Posterior vena cava (tissue), 2 donors: ENCODE measurements at places on chromosomes 6 and 20. TPM values are rescaled to one million over a fixed set of nuclear protein-coding genes. Genes with fewer than 3 reads are reported as not detected.
A peak's percentile ranks its signal among the peaks of the same experiment; 100 is the strongest.

GRCh38 chr6:124961777-124962638 lies at the start of gene RNF217:
TSS of gene RNF217 (plus strand) at chr6:124962437. CDS start at chr6:124962545, 108 bp downstream.
- DNase-seq = peak; percentile 91

The BPIFB2 gene
- total RNA-seq = not detected

DNA sequence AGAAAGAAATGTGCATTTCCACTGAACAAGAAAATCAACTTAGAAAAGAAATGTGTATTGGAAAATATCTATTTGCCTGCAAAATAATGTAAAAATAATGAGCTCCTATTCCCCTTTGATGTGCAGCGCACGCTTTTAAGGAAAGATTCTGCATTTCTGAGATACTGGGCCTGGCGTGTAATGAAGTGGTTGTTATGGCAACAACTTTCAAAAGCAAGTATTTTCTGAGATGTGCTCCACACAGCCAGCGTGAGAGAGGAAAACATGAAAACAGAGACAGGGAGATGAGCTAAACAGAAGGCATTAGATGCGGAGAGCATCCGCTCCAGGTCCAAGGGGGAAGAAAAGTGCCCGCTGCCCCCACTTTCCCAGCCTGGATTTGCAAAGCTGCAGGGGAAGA lies 39.1 kb upstream of the GTSF1L start:
- no peak for DNase-seq

The CNR1 gene
- total RNA-seq = 21.7 TPM

The DLL1 gene
- 14.1 TPM for total RNA-seq

DNA sequence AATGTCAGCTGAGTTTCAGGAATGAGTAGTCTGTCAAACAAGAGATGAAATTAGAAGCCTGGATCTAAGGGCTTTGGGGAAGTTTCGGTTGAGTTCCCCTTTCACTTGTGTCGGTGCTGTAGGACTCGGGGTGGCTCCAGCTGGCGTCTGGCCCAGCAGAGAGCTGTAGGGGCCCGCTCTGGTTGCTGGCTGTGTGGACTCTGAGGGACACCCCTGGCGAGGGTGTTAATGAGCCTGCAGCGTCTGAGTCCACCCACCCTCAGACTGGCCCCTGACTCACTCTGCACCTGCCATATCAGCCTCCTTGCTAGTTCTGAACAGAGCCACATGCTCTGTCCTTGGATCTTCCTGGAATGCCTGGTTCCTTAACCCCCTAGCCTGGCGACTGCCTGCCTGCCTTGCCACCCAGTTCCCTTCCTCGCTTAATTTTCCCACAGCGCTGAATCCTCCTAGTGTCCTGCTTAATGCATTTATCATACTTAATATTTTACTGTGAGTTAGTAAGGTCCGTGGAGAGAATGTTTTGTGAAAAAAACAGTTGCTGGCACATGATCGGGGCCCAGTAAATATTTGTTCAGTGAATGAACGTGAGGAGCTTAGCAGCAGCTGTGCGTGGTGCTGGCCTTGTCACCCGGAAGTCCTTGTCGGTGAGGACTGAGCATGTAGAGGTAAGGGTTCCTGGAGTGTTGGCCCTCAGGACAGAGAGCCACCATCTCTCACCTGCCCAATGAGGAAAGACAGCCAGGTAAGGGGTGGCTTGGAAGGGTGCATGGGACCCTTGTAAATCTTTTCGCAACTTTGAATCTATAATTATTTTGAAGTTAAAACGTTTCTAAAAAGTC lies 1.6 kb downstream of the DNAJC5 start:
- peak; percentile 87 for DNase-seq

The ANGPT4 gene
- 0.24 TPM for total RNA-seq

The OOEP gene
- 0.24 TPM for total RNA-seq

DNA sequence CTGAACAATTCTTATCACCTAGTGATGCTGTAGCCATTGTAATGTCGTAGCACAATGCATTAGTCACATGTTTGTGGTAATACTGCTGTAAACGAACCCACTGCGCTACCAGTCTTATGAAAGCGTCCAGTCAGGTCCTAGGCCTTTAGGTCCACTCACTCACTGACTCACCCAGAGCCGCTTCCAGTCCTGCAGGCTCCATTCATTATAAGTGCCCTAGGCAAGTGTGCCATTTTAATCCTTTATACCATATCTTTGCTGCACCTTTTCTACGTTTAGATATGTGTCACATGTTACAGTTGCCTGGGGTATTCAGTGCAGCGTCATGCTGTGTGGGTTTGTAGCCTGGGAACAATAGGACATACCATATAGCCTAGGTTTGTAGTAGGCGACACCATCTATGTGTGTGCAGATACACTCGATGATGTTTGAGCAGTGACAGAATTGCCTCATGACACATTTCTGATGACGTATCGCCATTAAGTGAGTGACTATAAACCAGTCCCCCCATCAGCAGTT lies 15.4 kb downstream of the IGF2R start:
- DNase-seq = no peak

- DNase-seq = no peak
These were observed 71.9 kb downstream of the TBC1D7 start for GRCh38 chr6:13256266-13257001.

- no peak for DNase-seq
These were observed 3.2 kb downstream of the GNAS-AS1 start for GRCh38 chr20:58847463-58847862.

DNA sequence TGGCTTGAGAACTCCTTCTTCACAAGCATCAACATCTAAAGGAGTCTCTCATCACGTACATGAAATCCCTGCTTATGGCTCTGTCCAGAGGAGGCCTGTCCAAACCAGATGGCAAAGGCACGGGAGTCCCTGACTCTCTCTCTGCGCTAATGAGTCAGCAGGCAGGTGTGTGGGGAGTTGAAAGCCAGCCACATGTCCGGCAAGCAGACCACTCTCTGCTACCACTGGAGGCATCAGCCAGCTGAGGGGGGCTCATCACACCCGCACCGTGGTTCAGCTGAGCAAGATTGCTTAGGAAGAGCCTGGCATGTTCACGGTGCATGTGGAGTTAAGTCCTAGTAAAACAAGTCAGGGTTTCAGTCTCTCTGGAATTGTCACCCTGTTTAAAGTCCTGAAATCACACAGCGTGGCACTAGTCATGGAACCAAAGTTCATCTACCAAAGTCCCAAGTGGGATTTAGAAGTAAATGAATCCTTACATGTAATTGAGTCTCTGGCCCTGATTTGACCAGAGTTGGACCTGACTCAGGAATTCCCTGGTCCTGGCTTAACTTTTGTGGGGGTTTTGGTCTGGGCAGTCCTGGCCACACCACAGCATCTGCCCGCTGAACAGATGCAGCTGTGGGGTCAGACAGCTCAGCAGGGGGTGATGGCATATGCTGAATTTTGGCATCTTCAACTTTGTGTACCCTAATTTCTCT lies 155.2 kb upstream of the RIN2 start:
- DNase-seq = no peak

The PBOV1 gene
- total RNA-seq = not detected

- peak; percentile 67 for DNase-seq
These were observed 13.3 kb downstream of the RAET1E start for GRCh38 chr6:149884617-149885016.

DNA sequence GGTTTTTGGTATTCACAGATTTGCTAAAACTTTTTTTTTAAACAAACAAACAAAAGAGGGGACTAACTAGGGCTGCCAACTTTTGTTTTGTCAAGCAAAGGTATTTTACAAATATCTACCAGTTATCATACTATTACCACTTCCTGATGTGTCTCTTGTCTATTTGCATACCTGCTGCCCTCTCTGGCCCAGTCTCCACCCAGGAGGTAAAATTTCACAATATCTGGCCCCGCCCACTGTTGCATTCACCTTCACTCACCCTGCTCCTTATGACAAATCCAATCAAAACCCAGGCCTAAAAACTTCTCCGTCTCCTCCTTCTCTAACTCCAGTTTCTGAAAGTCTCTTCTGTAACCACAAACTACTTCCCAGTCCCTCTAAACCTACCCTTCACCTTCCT lies 82.2 kb downstream of the TRERF1 start:
- no peak for DNase-seq

DNA sequence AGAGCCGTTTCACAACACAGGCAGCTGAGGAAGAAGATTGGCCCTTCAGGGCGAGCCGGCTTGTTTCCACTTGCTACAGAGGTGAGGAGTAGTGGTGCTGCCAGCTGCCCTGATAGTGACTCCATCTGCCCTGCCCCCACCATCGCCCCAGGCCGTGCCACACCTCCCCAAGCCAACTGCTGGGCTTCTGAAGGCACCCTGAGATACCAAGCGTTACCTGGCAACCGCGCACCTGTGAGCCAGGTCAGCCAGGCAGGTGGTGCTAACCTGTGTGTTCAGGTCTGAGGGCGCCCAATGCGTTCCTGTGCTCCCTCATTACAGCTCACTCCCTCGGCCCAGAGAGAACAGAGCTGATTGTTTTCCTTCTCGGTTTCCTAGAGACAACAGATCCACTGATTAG lies 299.1 kb upstream of the ID4 start:
- no peak for DNase-seq

DNA sequence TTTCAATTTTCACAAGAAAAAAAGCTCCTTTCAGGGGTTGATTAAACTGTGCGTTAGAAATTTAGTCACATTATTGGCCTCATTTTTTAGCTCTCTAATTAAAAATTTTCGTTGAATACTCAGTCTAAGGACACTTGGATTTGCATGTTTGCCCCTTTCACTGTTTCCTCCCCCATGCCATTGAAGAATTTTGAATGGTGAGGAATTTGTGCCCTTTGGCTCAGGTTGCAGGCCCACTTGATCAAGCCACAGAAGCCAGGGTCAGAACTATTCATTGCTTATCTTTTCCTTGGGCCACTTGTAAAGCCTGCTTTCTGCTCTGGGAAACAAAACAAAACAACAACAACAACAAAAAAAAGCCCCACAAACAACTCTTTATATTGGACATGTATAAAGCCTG lies 12.2 kb downstream of the LIN28B start:
- DNase-seq = no peak

The ZNF334 gene
- total RNA-seq = 3.1 TPM

The HLA-G gene
- total RNA-seq = not detected

DNA sequence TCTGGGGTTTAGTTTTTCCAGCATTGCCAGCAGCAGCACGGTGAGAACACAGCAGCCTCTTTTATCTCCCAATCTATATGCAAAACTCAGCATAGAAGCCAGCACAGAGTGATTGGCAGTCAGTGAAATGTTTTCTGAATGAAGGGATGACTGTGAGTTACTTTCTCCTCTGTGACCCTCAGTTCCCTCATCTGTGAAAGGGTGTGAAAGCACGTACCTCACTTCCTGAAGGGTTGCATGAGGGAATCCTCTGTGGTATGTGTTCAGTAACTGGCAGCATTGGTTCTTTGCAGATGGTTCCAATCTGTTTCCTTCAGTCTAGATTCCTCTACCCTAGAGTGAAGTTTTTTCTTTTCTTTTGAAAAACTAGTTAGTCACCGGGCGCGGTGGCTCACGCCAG lies 40.0 kb downstream of the EFCAB8 start:
- DNase-seq = no peak

- peak; percentile 71 for DNase-seq
These were observed 134.4 kb downstream of the ERMARD start for GRCh38 chr6:169885831-169886230.

The SEMG1 gene
- not detected for total RNA-seq

The AKAP12 gene
- 140 TPM for total RNA-seq

GRCh38 chr20:57310821-57311514 lies 18.6 kb upstream of the SPO11 start:
- DNase-seq = no peak

DNA sequence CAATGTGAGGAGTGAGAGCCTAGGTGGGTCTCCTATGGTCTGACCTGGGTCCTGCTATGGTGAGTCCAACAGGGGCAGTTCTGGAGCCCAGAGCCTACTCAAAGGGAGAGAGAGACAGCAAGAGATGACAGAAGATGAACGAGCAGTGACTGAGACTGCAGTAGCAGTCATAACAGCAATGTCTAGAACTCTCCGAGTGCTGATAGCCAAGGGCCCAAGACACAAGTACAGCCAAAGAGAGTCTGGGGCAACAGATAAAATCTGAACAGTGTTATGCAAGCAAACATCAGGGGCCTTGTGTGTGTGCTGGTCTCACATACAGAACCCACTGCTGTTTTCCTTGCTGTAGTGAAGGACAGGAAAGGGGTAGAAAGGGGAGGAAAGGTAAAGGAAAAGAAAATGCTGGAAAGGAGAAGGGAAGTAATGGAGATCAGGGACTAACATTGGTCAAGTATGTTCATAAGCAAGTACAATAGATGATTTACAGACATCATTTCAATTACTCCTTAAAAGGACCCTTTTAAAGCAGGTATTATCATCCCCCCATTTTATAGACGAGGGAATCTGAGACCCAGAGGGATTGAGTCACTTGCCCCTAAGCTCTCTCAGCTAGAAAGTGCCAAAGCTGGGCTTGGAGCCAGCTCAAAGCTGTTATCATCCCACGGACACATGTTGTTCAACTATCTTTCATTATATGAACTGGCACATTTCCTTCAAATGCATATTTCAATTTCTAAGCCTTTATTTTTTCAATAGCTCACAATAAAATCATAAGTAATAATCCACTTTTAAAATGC lies 182.3 kb upstream of the RAB32 start:
- no peak for DNase-seq

The OR12D3 gene
- total RNA-seq = not detected

GRCh38 chr20:50499938-50500337 lies 10.2 kb upstream of the PTPN1 start:
- no peak for DNase-seq

The KCNG1 gene
- total RNA-seq = 0.24 TPM

DNA sequence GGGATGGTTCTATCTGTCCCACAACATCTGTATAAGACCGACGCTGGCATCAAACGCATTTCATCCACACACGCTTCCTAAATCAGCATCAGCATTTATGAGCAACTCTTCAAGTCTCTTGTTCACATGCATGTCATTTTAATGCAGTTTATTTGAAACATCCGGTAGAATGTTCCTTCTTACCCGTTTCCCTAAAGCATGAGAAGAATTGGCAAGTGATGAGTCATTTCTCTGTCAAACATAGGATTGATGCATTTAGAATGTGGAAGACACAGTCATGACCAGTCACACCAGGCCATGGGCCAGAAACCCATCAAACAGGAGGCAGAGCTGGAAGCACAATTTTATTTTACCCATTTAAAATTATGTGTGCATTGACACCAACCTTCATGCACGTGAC lies 122.8 kb downstream of the UST start:
- no peak for DNase-seq

DNA sequence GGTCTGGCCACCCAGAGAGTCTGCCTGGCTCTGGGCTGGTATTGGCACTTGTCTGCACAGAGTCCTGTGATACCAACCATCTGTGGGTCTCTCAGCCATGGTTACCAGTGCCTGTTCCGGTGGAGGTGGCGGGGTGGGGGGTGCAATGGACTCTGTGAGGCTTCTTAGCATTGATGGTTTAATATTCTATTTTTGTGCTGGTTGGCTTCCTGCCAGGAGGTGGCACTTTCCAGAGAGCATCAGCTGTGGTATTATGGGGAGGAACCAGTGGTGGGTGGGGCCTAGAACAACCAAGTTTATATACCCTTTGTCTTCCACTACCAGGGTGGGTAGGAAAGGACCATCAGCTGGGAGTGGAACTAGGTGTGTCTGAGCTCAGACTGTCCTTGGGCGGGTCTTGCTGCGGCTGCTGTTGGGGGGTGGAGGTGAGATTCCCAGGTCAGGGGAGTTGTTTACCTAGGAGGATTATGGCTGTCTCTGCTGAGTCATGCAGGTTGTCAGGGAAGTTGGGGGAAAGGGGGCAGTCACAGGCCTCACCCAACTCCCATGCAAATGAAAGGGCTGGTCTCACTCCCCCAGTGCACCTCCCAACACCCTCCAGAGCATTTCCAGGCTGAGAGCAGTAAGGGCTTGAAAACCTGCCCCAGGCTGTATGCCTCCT lies 117.5 kb downstream of the FLRT3 start:
- no peak for DNase-seq
